ENCODE measurements at places on chromosomes 5 and 9.
A peak's percentile ranks its signal among the peaks of the same experiment; 100 is the strongest.

DNA sequence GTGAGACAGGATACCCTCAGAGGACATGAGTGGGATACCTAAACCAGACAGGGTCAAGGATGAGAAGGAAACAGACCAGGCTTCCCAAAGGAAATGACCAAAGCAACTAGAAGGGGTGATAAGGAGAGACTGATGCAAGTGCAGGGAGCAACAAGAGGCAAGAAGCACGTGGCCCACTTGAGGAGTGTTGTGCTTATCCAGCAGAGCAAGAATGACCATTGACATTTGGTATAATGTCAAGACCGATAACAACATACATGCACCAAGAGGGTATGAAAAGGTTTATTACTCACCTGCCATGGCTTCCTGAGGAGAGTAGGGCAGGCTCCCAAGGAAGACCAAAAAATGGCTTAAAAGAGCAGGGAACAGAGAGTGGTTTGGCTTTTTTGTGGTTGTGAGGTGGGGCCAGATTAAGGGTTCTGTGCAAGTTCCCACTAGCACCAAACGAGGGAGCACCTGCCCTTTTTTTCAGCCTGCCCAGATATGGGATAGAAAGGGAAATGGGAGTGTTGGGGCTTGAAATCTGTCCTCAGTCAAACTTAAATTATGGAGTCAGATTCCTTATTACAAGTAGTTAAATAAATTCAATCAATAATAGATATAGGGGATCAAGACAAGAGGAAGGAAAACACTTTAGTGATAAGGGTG, 513.6 kb downstream of the RASEF start:
- no peak for DNase-seq

DNA sequence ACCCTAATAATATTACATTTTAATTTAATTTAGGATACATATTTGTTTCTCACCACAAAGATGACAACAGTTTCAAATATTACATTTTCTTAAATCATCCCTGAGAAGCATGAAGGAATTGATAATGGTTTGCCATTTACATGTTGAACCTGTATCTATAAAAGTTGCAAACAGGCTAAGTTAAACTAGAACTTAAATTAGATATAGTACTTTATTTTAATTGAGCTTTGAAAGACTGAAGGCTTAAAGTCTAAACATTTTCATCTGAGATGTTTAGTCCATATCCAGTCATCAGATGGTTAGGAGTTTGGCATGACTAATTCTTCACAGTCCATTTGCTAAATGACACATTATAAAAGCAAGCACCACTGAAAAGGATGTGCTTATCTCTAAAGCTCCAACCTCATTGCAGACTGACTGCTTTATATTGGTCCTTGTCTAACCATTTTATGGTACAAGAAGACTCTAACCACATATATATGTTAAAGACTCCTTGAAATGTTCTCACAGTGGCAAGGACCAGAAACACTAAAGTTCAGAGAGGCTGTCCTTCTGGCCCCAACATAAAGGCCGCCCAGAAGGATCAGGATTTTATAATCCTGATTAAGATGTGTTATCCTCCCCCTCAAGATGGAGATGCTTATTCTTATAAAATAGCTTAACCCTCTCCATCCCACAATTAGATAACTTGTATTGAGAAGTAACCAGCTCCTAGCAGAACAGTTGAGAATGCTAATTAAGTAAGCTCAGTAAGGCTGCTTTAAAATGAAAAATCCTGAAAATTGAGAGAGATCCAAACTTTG, 25.8 kb downstream of the WNT8A start:
- no peak for DNase-seq

DNA sequence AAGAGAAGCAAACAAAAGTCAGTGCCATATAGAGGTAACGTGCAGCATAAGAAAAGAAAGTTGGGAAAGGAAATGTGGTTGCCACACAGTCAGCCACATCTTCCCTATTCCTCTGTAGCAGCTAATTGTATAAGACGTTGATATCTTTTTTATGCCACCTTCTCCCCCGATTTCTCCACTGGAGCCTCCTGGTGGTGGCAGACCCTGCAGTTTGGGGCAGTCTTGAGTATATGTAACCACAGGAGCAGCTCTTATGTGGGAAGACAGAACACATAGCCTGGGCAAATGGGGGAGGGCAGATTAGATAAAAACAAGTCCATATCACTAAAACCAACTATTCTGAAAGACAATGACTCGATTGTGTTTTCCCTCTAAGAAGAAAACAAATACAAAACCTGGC, 99.7 kb downstream of the PLCXD3 start:
- no peak for DNase-seq

DNA sequence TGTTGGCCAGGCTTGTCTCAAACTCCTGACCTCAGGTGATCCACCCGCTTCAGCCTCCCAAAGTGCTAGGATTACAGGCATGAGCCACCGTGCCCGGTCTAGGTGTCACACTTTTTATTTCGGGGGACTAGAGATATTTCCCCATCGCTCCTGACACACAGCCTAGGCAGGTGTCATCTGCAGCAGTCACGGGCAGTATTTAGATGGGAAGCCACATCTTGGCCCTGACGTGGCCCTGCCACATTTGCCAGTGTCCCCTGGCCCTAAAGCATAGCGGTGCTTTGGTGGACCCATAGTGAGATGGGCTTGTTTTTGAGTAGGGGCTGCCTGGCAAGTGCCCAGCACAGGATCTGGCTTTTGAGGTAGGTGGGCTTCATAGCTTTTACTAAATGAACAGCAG, 45.0 kb upstream of the LRRTM2 start:
- DNase-seq = no peak

DNA sequence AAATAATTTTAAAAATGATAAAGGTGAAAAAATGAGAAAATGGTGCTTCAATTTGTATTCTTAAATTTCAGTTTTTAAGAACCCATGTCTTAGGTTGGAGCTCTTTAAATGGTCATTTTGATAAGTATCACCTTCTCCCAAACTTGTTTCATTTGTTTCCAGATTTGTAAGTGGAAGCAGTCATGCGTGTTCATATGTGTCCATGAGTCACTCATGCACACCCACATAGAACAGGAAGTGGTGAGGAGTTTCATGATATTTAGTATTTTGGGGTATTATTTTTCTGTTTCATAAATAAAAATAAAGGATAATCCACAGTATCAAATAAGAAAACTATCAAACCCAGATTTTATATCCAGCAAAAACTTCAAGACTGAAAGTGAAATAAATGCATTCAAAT, 570.4 kb upstream of the ST8SIA4 start:
- no peak for DNase-seq

DNA sequence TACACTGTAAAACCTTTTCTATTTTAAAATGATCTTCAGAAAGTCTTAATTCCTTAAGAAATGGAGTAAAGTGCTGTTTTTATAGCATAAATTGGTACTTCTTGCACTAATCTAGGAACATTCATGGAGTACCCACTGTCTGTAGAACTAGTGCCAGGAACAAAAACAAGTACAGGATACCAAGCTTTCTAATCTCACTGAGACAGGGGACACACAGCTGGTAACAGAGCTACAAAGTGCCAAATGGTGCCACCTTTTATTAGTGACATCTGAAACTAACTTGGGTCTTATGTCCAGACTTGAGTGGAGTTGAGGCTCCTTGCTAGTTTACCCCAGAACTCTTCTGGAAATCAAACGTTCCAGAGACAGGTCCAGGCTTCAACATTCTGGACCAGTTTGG, 57.9 kb downstream of the RNF130 start:
- DNase-seq = no peak

GRCh38 chr9:89543111-89543510, 45.2 kb upstream of the SEMA4D start:
- DNase-seq = no peak

- no peak for DNase-seq
Observed at GRCh38 chr5:56190497-56190896, 42.6 kb downstream of the ANKRD55 start.

DNA sequence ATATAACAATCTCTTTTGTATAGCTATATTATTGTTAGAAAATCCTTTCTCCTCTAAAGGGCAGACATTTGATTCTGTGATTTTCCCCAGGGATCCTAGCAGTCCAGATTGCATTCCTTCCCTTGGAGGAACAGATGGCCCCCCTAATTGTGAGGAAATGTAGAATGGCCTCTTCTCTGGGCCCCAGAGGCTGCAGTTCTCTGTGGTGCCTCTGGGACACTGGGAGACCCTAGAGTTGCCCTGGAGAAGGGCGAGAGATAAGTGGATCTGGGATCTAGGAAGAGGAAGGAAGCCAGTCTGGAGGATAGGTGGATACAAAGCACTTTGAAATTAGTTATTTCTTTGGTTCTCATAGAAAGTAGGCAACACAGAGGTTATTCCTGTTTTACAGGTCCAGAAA, 1.9 kb upstream of the HINT2 start:
- DNase-seq = no peak

DNA sequence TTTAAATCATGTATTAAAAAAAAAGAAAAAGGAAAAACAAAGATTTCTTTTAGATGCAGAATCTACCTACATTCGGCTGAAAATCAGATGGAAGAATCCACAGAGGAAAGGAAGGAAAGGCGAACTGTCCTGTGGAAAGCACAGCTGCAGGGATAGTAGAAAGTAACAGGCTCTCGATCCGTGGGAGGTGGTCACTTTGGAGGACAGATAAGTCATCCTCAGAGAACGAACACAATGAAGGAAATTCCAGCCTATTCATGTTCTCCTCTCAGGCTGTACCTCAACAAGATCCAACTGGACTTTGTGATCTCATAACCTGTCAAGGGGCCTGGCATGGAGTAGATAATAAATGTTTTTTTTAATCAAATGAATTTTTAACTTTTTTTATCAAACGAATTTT, 72.8 kb downstream of the NR6A1 start:
- DNase-seq = no peak

DNA sequence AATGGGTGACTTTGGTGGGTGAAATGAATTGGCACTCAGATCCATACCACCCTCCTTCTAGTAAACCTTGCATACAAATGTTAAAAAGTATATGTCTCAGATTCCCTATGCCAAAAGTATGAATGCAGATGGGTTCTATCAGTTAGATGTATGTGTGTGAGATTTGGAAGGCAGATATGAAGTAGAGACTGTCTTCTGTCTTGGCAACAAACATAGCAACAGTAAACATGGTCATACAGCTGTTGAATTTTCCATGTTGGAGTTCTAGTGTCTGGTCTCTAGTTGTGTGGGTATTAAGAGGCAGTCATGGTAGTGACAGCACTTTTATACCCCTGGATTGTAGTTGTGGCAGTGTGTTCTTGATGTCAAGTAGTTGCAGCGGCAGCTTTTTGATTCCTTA, 125.6 kb upstream of the PITX1 start:
- no peak for DNase-seq

DNA sequence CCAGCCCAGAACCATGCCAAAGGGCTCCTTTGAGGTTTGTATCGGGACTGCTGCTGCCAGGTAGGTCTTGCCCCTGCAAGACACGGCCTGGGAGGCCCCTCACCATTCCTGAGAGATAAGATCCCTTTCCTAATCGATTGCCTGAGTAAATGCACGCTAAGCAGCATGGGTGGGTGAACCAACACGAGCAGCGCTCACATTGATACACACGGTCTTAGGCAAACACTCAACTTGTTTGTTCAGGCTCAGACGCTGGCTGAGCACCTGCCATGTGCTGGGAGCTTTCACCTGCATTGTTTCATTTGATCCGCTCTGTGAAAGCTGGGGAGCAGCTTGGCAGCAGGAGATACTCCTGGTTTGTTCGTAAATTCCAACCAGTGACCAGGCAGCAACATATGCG, 76.9 kb upstream of the NEURL1B start:
- no peak for DNase-seq

- peak; percentile 22 for DNase-seq
Observed at GRCh38 chr9:21801683-21802417, 586 bp upstream of the MTAP start.

DNA sequence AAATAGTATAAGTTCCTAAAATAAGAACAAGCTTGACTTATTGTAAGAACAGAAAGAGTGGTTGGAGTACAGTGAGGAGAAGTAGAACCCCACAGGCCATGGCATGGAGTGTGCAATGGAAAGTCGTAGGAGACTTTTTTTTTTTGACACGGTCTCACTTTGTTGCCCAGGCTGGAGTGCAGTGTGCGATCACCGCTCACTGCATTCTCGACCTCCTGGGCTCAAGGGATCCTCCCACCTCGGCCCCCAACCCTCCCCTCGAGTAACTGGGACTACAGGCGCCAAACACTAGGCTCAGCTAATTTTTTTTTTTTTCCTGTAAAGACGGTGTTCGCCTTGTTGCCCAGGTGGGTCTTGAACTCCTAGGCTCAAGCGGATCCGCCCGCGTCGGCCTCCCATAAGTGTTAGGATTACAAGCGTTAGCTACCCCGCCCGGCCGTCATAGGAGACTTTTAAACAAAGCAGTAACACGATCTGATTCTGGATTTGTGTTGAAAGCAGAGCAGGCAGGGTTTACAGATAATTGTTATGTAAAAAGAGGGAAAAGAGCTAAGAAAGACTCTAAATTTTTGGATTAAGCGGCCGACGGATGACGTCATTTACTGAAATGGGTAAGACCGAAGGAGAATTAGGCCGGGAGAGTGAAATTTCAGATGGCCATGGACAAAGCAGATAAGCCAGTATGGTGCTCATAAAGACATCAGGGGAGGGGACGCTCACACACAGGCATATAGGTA, 752 bp downstream of the TSTD2 start:
- no peak for DNase-seq

GRCh38 chr5:108543486-108543885, 161.6 kb upstream of the FBXL17 start:
- DNase-seq = no peak

- DNase-seq = no peak
Observed at GRCh38 chr5:173329491-173330337, 1.5 kb upstream of the STC2 start.

GRCh38 chr9:135032041-135032835, 55.2 kb upstream of the OLFM1 start:
- DNase-seq = no peak

- no peak for DNase-seq
Observed at GRCh38 chr5:9125852-9126251, 420.0 kb downstream of the SEMA5A start.

GRCh38 chr5:59795141-59795540, 98.4 kb downstream of the PDE4D start:
- no peak for DNase-seq

DNA sequence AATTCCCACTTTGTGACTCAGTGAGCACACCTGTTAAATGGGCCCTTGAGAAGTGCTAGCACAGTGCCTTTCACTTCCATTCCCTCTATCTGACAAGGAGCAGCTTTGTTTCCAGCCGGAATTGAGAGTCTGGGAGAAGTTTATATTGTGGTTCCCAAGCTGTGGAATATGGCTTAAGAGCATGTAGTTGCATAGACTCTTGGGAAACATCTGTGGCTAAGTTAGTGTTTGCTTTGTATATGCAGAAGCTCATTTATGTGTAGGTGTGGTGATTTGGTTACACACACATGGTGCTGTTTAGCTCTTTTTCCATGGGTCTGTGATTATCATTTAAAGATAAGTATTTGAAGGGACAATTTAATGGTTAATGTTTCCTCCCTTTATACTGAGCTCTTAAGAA, 110.5 kb upstream of the HMHB1 start:
- DNase-seq = no peak

GRCh38 chr9:104931256-104931655, 3.3 kb upstream of the ABCA1 start:
- DNase-seq = no peak

- no peak for DNase-seq
Observed at GRCh38 chr5:95861864-95862561, 39.5 kb upstream of the GLRX start.

Measured in OCI-LY7 (cell line).